ENCODE measurements at places on chromosomes 12 and 14.

GRCh38 chr12:126747530-126748149 is 1519.3 kb upstream of the TMEM132C start:
- peak; percentile 6 for DNase-seq

- no peak for DNase-seq
These were observed 126.7 kb upstream of the NEDD1 start for GRCh38 chr12:96780330-96780729.

DNA sequence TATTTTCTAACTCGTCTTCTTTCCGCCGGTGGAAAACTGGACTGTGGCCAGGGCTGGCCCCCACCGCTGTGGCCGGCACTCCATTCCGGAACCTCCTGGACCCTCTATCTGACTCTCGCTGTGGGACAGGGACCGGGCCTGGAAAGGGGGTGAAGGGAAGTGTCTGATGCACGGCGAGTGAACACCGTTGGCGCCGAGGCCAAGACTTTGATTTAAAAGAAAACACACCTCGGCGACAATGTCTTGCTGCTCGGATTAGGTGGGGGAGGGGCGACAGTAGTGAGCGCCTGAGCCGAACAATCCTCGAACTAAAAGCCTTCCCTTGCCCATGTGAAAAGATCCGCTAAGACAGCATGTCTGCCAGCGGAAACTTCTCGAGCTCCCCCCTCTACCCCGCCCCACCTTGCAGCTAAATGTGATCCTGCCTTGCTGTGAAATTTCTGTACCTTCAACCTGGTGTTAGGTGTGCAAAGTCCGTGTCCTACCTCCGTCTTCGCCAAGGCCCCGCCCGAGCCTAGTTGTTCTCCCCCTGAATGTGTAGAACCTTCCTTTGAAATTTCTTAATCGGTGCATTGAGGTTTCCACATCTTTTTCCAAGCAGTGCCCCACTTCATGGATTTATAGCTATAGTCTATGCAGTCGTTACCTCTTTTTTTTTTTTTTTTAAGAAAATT is 862 bp upstream of the HOTAIR start:
- no peak for DNase-seq

- DNase-seq, result no peak
These were observed 285.3 kb downstream of the ZFP36L1 start for GRCh38 chr14:68507544-68508081.

DNA sequence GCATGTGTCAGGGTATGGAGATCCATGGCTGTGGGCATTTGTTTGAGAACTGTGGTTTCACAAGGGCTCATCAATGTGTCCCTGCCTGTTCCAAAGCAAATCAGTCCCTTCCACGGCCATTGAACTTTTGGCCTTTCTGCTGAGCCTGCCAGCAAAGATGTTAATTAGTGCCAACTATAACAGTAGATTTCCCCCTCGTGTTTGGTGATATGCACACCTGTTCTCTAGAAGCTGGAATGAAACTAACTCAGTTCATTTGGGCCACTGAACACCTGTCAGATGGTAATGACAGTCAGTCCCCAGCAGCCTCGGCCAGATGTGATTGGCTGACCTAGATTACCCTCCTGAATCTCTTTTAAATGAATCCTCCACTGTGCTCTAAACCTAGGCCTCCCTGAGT is 43.2 kb downstream of the IRAK3 start:
- peak; percentile 92 for DNase-seq

DNA sequence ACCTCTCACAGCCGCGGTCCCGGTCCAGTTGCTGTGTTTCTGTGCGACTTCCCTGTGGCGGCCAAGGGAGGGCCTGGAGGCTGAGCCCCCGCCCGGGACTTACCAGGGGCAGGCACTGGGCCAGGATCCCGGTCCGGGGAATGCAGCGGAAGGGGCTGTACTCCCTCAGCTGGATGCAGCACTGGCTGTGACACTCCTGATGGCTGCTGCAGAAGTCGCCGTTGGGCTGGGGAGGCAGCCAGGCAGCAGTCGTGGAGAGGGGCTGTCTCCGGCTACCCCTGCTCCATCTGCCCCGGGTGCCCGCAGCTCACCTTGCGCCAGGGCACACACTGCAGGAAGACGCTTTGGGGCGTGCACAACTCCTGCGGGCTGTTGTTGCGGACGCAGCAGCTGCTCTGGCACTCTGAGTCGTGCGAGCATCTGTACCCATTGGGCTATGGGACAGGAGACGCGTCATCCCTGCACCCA is 6.2 kb downstream of the LRCOL1 start:
- DNase-seq, result no peak

- DNase-seq, result no peak
These were observed 1.2 kb downstream of the SLC35F4 start for GRCh38 chr14:57864659-57865058.

DNA sequence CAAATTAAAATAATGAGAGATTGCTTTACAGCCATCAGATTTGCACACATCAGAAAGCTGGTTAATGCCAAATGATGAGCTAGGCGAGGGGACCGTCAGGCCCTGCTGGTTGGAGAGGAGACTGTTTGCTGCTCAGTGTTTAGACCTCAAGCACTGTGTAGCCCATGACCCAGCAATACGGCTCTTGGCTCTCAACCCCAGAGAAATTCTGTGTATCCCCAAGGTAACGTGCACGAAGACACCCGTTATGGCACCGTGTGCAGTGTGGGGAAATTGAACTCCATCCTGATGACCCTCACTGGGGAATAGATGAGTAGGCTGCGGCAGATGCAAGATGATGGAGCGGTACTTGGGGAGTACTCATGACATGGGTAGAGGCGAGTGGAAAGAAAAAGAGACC is 55.7 kb downstream of the EID3 start:
- DNase-seq, result no peak

- no peak for DNase-seq
These were observed 48.7 kb downstream of the PPFIBP1 start for GRCh38 chr12:27572486-27573255.

DNA sequence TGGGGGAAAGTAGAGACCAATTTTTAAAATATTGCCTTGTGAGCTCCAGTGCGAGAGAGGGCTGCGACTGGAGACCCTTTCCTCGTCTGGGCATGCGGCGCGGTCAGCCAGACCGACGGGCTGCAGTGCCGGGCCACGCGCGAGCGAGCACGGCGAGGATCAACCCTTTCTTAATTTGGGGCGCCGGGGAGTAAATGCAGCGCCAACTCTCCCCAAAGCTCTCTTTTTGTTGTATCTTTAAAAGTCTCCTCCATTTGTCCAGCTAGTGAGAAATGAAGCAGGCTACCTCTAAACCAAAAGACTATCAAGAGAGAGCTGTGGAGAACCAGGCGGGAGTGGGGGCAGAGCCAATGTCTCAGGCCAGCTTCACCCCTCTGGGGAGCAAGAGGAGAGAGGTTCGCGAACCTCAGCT is 1.4 kb downstream of the SIX1 start:
- DNase-seq, result peak; percentile 52

DNA sequence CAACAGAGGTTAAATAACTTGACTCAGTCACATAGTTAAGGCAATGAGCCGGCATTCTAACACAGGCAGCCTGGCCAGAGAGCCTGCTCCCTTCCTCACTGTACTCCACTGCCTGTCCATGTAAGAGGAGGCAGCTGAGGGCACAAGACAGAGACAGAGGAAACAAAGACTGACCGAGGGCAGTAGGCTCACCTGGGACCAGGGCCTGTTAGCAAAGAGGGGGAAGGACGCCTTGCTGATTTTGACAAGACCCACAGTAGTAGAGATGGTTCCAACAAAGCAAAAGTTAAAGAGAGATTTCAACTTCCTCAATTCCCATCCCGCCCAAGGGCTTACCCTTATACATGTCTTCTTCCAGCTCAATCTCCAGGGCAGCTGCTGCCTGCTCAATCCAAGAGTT is 26.5 kb downstream of the OTUB2 start:
- no peak for DNase-seq

DNA sequence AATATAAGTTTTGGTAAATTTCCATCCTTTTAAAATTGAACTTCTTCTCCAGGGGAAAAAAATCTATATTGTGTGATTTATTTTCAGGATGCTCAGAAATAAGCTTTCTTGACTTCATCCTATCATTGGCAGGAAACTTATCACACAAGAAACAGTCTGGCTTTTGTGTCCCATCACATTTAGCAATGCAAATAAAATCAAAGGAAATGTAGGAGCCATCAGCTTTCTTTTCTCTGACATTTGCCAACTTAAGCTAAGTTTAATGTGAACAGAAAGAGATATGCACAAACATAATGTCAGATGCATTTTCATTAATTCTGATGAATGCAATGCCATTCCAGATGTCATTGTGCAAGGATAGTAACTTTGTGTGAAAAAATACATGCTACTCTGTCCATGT is 56.6 kb downstream of the LIN7A start:
- DNase-seq, result peak; percentile 41

- no peak for DNase-seq
These were observed 203.4 kb upstream of the PELI2 start for GRCh38 chr14:55914771-55915170.

GRCh38 chr14:30243207-30243606 is 315.6 kb upstream of the PRKD1 start:
- DNase-seq, result peak; percentile 25

- no peak for DNase-seq
These were observed 137.0 kb upstream of the MAX start for GRCh38 chr14:65239143-65239937.

DNA sequence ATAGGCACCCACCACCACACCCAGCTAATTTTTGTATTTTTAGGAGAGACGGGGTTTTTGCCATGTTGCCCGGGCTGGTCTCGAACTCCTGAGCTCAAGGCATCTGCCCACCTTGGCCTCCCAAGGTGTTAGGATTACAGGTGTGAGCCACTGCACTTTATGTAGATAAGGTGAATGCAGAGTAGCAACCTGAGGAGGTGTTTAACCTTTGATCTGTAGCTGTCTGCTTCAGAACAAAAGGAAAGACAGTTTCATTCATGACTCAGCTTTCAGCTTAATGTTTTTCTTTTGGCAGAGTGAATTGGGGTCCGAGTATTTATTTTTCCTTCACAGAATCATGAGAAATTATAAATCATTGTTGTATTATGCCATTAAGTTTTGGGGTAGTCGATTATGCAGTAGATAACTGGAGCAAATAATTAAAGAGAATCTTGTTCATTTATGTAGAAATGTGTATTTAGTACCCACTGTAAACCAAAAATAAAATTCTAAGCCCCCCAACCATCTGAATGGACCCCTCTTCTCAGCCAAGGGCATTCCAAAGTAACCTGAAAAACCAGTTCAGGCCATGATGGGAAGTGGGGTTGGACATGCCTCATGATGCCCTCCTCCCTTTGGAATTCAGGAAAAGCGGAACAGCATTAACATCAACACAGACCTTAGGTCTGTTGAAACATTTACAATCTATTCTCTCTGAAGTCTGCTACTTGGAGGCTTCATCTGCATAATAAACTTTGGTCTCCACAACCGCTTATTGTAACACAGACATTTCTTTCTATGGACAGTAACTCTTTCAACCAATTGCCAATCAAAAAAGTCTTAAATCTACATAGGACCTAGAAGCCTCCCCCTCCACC is 10.7 kb upstream of the STX2 start:
- DNase-seq, result no peak

GRCh38 chr14:87811246-87811645 is 181.7 kb downstream of the GALC start:
- no peak for DNase-seq

GRCh38 chr12:124321040-124321481 is 26.2 kb downstream of the RFLNA start:
- no peak for DNase-seq

GRCh38 chr12:75455839-75456238 is 24.7 kb upstream of the GLIPR1 start:
- no peak for DNase-seq

DNA sequence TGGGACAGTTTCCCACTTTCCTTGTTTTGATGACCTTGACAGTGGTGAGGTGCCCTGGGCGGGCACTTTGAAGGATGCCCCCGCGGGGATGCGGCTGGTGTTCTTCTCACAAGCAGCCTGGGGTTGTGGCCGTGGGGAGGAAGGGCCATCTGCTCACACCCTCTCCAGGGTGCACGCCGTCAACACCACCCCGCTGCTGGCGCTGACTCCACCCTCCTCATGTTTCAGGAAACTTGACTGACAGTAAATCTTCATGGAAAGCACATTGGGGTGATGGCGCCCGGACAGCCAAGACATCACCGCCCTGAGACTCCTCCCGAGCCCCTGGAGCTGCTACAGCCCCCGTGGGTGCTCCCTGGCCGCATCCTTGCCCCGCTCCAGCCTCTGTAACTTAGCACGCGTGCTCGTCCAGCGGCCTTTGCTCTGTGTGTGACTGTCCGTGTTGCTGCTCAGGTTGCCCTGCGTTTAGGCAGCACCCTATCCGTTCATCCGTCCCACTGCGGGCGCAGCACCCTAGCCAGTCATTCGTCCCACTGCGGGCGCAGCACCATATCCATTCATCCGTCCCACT is 150.2 kb upstream of the C14orf180 start:
- no peak for DNase-seq

GRCh38 chr14:95392841-95393240 is 73.1 kb upstream of the CLMN start:
- no peak for DNase-seq

DNA sequence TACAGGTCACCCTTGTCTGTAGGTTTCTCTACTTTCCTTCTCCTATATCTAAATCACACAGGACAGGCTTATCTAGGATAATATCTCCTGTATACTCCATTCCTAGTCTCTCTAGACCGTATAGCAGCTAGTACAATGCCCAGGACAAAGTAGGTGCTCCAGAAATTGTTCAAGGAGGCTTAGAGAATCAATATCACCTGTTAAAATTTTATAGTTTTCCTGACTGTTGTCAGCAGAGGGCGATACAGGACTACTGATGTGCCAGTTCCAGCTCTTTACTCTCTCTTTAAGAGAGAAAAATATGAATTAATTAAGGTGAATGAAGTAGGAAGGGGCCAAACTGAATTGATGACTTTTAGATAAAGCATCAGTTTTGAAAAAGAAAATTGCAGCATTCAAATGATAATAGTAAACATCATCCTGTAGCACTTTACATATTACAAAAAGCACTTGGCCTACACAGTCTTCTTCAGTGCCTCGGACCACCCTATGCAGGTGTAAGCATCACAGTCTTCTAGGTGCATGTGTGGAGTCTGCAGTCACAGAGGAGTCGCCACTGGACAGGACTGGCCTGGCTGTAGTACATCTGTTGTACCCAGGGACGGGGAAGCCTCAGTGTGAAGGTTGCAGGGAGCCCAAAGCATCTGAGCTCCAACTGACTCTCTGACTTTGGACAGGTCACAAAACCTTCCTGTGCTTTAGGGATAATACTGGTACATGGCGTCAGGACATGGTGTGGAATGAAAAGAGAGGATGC is 61.9 kb upstream of the MAX start:
- peak; percentile 63 for DNase-seq

DNA sequence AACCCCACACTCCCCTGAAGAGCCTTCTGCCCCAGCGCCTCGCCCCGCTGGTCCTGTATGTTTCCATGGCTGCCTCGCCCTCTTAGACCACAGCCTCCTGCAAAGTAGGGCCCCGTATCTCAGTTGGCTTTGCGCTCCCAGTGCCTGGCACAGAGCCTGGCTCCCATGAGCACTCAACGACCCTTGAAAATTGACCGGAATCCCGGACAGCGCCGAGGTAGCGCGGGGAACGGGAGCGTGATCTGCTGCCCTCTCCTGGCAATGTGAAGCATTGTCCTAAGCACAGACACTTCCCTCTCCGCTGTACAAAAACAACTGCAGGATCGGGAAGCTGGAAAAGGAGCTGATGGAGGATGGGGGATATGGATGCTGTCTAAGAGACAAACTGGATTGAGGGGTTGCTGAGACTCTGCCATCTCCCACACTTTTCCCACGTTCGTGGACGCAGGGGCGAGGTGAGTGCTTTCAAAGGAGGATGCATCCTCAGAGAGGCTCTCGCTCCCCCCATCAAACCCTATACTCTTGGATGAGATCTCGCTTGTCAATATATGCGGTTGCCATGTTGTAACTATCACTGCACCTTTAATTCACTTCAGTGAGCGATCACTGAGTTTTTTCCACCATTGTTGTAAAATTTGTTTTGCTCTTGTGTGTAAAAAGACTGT is 10.7 kb upstream of the FKBP4 start:
- DNase-seq, result peak; percentile 71

Measured in NCI-H1105 treated with DMSO at 0.1 percent for 48 hours (cell line).